ENCODE measurements at places on chromosomes 13 and 19. TPM values are rescaled to one million over a fixed set of nuclear protein-coding genes. Genes with fewer than 3 reads are reported as not detected.

The CPB2 gene
- not detected for total RNA-seq

The F7 gene
- not detected for total RNA-seq

The CFD gene
- 3.5 TPM for total RNA-seq

The PRKD2 gene
- total RNA-seq = 27.9 TPM

The CEACAM19 gene
- 4.4 TPM for total RNA-seq

The SLC7A1 gene
- 26.6 TPM for total RNA-seq

The ZNF439 gene
- 0.92 TPM for total RNA-seq

The KIR3DL1 gene
- total RNA-seq = not detected

The ELAVL1 gene
- 49.2 TPM for total RNA-seq

The STK11 gene
- total RNA-seq = 93.8 TPM

The LRRC4B gene
- not detected for total RNA-seq

The PCP2 gene
- total RNA-seq = not detected

The BICRA gene
- 4.6 TPM for total RNA-seq

The ACER1 gene
- not detected for total RNA-seq

The ERFL gene
- total RNA-seq = not detected

The GPX4 gene
- 330 TPM for total RNA-seq

The POU2F2 gene
- 1.1 TPM for total RNA-seq

The ERCC1 gene
- 129 TPM for total RNA-seq

The ZNF763 gene
- total RNA-seq = 0.09 TPM

The ERVV-1 gene
- total RNA-seq = not detected

The RGL3 gene
- not detected for total RNA-seq

The KCNN4 gene
- total RNA-seq = 12.9 TPM

The PTGER1 gene
- 1.0 TPM for total RNA-seq

The NDUFA11 gene
- total RNA-seq = 322 TPM
